ENCODE measurements at places on chromosomes 13 and 19.

GRCh38 chr19:15323496-15324235 lies 8.7 kb downstream of the BRD4 start:
- DNase-seq: no peak

- DNase-seq: no peak
Measured at GRCh38 chr19:56504581-56504980, 3.1 kb upstream of the ZNF471 start.

- no peak for DNase-seq
Measured at GRCh38 chr13:90715485-90715884, 632.0 kb upstream of the MIR17HG start.

GRCh38 chr13:71803066-71803465 lies 63.9 kb downstream of the DACH1 start:
- no peak for DNase-seq

- peak; percentile 57 for DNase-seq
Measured at GRCh38 chr19:55641426-55642152, 787 bp downstream of the ZNF580 start.

DNA sequence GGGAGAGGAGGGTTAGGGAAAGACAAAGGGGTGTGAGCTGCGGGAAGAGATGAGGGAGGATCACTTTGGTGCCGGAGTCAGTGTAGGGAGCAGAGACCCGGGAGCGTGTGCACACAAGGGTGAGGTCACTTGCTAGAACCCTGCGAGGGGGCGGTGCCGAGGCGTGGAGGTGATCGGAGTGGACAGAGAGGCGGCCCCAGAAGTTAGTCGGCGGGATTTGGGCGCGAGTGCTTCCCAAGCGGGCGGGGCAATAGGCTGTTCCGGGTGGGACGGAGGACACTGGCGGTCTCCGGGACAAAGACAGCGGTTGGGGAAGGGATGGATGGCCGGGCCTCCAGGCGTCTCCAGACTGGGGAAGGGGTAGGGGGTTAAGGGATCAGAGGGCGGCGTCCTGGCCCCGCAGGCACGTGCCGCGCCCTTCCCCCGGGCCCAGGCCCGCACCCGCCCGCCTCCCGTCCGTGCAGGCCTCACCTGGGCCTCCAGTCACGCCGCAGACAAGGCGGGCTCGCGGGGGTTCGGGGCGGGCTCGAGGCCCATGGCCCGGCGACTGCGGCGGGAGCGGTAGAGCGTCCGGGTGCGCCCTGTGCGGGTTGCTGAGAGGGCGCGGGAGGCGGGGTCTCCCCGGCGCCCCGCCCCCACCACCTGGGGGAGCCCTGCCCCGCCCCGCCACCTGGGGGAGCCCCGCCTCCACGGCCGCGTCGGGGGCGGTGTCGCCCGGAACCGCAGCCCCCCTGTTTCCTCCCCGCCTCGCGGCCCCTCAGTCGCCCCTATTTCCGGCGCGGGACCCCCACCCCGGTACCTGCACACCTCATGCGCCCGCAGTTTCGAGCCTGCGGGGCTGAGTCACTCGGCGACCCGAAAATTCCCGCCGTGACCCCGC lies at the start of gene LPAR2:
Gene LPAR2 (minus strand): TSS at position 600 of the 880 bp plus-strand sequence. CDS start 945 bp downstream, outside the sequence.
- DNase-seq: peak; percentile 43

Data from HT-29 (cell line).